Mammary epithelial cell (primary cell): ENCODE measurements at places on chromosomes 11 and 22.

DNA sequence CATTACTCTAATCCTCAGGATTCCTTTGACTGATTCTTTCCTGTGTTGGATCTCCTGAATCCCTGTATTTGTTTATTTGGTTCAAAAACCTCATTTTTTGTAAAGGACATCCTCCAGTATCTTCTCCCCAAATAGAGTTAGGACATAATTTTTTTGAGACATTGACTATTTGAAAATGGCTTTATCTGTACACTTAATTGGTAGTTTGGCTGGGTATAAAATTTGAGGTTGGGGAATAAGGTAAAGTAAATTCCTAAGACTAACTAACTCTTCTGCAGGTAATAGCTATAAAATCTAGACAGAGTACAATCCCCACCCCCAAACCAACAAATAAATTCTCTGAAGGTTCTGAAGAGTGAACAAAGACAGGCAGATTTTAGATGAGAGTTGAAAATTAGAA is 114.4 kb downstream of the CTTN start:
- DNase-seq: no peak

DNA sequence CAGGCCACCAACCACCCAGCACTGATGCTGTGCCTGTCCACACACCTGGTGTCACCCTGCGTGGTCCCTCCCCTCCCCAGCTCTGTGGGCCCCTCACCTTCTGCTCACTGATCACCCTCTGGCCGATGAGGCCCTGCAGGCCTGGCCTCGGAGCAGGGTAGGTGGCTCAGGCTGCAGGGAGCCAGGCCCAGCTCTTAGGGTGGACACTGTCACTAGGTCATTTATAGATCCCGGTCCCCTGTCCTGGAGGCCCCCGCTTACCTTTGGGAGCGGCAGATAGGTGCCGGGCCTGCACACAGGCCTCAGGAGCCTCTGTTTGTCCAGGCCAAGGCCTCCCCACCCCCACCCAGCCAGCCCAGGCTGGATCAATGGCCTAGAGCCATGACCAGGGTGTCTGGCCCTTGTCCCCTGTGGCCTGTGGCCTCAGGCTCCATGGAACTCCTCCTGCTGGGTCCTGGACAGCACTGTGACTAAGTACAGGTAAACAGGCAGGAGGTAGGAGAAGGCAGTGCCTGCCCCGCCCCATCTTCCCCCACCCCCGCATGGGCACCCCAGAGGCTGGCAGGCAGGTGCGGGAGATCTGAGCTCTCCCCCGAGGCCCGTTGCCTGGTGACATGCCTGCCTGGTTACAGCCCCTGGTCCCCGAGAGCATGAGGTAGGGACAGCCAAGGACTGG is at the start of gene TMPRSS6:
Gene TMPRSS6 (minus strand): TSS at position 472 of the 676 bp plus-strand sequence. CDS start 6,296 bp downstream, outside the sequence.
- DNase-seq: no peak

DNA sequence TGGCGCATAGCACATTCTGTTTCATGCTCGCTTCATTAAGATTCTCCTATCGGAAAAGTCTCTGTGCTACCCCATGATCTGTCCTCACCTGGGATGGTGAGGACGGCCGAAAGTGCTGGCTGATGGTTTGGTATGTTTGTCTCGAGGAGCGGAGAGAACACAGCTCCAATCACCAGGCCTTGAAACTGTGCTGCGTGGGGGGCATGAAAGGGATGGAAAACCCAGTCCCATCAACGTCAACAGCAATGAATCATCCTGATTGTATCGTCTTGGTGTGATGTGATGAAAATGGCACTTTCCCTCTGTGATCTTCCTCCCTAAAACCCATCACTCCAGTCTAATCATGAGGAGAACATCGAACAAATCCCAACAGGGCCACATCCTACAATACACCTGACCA is 8.4 kb downstream of the FXYD6 start:
- DNase-seq: no peak

GRCh38 chr11:32843544-32843943 is 13.8 kb downstream of the PRRG4 start:
- DNase-seq: no peak

GRCh38 chr11:63737718-63738117 is 30.9 kb downstream of the ZFTA start:
- DNase-seq: no peak

DNA sequence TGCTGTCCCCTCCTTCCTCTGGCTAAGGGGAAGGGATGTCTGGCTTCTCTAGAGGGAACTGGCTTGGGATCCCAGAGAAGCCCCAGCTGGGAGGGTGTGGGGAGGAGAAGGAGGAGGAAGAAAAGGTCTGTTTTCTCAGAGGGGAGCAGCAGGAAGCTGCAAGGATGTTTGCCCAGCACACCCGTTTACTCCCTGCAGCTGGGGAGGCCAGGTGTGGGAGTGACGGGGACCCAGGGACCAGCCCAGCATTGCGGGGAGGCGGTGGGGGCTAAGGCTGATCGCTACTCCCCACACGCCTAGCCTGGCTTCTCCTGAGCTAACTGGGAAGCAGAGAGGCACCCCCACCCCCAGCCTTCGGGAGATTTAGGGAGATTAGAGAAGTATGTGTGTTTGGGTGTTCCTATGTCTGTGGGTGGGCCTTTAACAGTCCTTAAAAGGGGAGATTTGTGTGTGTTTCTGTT is 3.9 kb downstream of the CREB3L1 start:
- no peak for DNase-seq

GRCh38 chr11:15870911-15871310 is 485.4 kb downstream of the SOX6 start:
- no peak for DNase-seq

DNA sequence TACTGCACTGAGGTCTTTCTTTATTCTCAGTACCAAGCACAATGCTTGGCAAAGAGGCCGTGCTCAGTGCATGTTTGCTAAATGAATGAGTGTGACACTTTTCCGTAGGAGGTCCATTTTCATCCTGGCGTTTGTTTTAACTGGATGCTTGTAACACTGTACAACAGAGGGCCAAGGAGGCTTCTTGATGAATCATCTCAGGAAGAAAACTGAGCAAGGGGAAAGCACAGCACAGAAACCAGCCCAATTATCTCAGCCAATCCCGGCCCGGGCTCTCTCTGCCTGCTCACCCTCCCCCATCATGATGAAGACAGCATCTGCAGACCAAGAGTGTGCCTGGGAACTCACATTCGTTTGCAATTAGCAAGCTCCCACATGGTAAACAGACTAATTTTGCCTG is 570.3 kb downstream of the OPCML start:
- peak; percentile 6 for DNase-seq

DNA sequence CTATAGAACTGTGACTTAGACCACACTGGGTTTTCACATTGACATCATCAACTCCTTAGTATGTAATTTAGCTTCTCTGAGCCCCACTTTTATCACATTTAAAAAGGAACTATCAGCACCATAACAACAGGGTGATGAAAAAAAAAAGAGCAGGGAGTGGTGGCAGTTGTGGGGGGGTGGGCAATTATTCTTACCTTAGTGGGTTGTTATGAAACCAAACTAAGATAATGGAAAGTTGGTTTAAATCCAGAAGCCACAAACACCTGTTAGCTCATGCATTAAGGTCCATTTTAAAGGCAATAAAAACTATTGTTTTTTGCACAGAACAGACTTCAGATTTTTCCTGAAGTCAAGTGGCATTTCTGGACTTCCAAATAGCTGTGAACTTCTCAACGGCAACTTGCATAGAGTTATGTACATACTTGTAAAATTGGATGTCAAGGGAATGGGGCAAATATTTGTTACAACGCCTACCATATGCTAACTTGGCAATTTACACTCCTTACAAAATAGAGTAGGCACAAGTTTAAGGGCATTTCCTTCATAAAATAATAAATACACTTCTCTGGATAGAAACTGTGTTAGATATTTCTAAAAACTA is 793.6 kb downstream of the DLG2 start:
- DNase-seq: no peak

DNA sequence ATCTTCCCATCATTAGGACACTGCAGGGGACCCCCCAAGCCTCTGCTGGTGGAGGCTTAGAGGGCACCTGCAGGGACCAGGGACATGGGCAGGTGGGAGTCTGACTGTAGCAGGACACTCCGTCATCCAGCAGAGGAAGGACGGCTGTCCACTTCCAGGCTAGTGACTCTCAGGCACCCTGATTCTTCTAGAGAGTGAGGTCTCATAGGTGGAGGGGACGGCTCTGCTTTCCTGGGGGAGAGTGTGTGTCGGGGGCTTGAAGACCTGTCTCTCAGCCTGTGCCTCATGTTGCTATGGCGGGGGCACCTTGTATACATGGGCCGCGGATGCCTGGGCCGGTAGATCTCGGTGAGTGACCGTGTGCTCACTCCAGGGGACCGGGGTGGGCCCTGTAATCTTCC is 1116.6 kb downstream of the BRD1 start:
- DNase-seq: no peak
